ENCODE measurements at places on chromosomes 12 and 14.

GRCh38 chr12:110941391-110941790 is 21.0 kb upstream of the MYL2 start:
- DNase-seq: no peak

DNA sequence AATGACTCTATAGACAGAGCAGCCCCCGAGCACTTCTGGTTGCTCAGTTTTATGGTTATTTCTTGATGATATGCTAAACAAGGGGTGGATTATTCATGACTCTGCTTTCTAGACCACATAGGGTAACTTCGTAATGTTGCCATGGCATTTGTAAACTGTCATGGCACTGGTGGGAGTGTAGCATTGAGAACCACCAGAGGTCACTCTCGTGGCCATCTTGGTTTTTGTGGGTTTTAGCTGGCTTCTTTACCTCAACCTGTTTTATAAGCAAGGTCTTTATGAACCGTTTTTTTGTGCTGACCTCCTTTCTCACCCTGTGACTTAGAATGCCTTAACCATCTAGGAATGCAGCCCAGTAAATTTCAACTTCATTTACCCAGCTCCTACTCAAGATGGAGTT is 1036.2 kb upstream of the FLRT2 start:
- DNase-seq: no peak

DNA sequence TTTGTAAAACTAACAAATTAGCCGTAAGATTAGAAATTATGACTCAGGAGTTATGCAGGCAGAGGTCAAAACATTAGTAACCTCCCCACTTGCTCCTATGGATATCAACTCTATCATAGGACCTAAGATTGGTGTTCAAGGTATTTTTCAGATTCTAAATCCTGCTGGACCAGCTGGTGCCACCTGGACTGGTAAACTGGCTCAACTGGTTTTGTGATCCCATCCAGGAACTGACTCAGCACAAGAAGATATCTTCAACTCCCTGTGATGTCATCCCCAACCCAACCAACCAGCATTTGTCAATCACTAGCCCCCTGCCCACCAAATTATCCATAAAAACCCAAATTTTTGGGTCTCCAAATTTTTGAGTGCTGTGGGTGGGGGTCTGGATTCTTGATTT is 98.1 kb upstream of the OR4E1 start:
- DNase-seq: no peak

DNA sequence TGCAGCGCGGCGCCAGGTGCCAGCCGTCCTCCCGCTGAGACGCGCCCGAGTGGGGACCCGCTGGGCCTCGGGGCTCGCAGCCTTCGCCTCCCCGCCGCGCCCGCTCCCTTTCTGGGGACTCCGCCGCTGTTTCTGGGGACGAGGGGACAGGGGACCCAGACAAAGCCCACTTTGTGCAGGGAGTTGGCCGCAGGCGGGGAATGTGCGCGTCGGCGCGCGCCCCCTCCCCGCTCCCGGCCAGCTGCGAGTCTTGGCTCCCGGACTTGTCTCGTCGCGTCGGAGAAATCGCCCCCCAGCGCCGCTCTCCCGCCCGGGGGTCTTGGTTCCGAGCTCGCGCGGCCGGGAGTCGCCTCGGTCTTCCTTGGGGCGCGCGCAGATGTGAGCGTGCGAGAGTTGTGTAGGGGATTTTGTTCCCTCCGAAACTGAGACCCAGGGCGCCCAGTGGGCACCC is 717 bp downstream of the VASH1 start:
- DNase-seq: no peak

GRCh38 chr12:109099431-109100020 is 2.1 kb downstream of the UNG start:
- DNase-seq: no peak

DNA sequence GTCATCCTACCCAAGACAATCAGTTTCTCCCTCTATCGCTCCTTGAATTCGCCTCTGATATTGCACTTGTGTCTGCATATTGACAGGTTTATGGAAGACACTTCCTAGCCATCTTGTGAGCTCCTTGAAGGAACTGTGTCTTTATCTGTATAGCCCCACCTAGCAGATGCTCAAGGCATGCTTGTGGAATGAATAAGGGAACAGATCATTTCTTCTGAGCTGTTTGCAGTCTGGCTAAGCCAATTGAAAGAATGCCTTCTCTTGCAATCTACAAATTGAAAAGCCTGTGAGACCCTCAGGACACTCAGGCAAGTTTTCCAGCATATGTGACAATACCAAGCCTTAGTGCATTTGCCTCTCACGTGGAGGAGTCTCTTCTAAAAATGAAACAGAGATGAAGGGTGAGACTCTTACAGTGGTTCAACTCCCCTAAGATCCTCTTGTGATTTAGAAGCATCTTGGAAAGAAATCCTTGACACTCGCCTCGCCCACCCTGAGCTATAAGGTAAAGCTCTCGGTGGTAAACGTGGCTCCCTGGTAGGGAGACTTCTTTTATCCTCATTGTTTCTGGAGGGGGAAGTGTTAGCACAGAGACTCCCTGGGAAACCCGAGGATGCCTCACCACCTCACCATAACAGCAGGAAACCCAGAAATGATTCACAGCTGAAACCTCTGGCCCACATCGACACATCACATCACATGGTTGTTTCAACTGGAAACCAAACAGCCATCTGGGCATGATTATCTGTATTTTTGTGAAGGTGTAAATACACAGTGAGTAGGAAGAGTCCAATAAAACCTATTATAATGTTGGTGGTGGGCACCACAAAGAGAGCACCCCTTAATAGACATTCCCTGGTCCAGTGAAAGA is 112.3 kb upstream of the BCL2L14 start:
- no peak for DNase-seq

DNA sequence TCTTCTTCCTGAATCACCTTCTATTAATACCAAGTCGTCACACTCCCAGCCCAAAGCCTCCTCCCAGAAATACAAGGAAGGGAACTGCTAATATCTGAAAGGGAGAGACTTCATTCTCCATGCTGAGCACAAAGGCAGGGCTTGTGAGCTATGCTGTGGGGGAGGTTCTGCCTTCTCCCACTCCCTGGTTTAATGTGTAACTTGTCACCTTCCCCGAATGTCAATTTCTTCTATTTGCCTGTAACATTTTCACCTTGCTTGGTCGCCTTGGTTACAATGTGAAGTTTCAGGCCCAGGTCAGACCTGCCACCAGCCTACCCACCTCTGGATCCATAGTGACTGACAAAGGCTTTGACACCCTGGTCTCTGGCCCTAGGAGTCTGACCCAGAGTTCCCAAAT is 82.0 kb upstream of the ESRRB start:
- DNase-seq: no peak

- peak; percentile 2 for DNase-seq
Observed at GRCh38 chr12:53048780-53049401, 974 bp upstream of the TNS2 start.

- DNase-seq: no peak
Observed at GRCh38 chr12:67271976-67272375, 2.8 kb downstream of the CAND1 start.

DNA sequence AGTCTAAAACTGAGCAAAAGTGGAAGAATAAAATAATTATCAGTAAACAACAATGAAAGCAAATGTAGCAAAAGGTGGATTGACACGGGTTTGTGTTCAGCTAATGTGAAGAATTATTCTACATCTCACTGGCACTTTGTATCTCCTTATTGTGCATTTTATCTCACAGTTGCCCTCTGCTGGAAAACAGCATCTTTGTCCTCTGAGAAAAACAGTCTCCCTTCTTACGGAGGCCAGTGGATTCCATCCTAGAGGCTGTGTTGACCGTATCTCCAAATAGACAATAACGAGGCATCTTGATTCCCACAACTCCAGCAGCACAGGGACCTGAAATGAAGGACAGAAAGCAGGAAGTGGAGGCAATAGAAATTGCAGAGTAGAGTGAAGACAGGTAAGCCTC is 51.3 kb upstream of the PLBD1 start:
- DNase-seq: no peak

GRCh38 chr14:23376482-23377197 is at the start of gene CMTM5:
Gene CMTM5 (plus strand): TSS chr14:23377046. CDS start chr14:23377252, 206 bp downstream.
- no peak for DNase-seq

GRCh38 chr12:1474574-1475153 is 119.7 kb downstream of the FBXL14 start:
- no peak for DNase-seq

DNA sequence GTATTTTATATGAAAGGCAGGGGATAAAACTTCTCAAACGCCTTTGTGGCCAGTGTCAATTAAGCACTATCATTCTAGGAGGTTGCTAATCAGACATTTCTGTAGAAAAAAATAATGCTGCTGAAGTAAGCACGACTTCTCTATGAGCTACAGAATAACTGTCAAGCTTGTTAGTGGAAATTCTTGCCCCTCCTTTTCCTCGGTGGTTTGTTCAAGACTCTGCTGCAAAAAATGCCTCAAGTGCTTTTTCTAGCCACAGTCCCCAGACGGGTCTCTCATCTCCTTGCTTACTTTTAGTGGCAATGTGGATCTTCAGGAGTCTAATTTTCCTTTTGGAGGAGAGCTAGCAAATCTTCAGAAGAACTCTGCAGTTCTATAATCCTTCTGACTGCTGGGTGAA is 452.0 kb downstream of the FUT8 start:
- DNase-seq: no peak

- no peak for DNase-seq
Observed at GRCh38 chr12:58443981-58444371, 476.3 kb downstream of the LRIG3 start.

- no peak for DNase-seq
Observed at GRCh38 chr12:45205165-45205825, 10.6 kb upstream of the ANO6 start.

Data from GM12892 (cell line).